ENCODE measurements at places on chromosomes 1 and 21.

DNA sequence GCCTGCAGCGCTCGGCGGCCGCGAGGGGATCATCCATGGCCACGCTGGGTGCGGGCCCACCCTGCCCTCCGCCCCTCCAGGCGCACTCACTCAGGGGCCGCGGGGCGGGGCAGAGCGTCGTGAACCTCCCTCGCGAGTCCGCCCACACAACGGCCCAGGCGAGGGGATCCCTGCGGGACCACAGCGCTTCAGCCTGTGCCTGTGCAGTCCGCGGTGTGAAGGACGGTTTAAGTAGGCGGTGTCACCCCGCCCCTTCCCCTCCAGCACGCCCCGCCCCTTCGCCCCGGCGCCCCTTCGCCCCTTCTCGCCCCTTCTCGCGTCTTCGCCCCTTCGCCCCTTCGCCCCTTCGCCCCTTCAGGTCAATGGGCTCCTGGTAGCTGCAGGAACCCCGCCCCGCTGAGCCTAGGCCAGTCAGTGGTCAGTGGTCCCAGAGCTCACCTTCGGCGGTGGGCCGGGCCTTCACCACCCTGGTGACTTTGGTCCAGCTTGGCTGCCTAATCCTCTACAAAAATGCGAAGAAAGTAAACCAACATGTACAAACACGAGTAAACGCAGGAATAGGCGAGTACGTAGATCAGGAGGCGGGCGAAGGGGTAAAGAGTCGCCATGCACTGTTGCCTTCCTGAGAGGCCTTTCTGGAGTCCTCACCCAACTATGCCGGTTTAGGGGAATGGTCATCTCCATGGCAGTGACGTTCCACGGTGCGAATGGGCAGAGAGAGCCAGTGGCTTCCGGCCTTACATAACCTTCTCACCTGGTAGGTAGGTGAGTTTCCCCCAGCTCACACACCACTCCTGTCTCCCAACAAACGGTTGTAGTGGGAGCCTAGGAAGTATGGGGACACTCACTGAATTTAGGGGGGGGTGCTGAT, 19.6 kb upstream of the DMRTB1 start:
- DNase-seq, result no peak

DNA sequence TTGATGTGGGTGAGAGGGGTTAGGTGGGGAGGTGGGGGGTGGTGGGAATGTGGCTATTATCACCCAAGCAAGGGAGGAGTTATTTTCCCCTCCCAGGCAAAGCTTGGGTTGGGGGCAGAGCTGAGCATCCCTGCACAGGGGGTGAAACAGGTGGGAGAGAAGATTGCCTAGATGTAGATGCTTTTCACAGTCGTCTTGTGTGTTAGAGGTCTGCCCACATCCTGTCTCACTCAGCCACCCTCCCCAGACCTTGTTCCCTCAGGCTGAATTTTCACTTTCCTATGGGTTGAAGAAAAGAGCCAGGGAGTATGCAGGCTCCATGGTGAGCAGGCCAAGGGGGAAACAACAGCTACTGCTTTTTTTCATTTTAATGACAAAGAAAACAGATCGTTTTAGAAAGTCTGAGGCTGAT, 223.5 kb downstream of the KIF26B start:
- DNase-seq, result no peak

DNA sequence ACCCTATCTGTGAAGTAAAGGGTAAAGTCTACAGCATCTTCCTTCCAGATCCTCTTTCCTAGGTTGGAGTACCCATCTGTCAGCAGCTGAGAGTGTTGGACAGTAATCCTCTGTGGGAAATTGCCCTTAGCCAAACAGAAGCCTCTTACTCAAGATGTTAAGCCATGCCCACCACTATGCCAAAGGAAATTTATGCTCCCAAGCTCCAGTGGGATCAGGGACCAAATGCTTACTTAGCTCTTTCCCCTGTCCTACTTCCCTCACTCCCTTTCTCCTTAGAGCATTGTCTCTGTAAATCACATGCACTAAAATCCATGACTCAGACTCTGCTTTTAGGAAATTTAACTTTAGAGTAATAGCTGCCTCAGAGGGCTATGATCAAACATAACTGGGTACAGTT, 254.0 kb downstream of the BRINP2 start:
- DNase-seq, result no peak

DNA sequence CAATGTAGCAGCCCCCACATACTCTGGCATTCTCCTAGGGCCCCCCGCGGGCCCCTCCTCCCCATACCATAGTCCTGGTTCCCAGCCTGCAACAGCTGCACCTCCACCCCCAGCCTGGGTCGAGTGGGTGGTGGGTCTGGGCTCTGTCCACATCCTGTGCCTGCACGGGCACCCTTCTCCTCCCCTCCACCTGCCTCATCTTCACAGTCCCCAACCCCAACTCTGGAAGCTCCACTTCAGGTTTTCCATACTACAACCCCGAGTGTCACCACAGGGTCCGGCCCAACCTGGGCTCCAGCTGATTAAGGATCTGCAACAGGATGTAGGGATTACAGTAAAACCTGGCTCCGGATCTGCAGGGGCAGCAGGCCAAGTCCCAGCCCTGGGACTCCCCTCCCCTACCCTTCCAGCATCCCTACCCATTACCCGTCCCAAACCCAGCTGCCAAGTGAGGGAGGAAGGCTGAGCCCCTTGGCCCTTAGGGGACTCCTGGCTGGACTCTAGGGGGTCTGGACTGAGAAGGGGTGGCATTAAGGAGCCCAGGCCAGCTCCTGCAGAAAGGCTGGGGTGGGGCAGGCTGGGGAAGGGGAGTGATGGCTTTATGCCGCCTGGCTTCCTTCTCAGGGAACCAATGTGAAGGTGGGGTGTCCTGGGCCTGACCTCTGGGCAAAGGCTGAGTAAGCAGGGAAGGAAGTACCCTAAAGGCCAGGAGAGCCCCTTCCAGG, 116.8 kb downstream of the CASZ1 start:
- no peak for DNase-seq

DNA sequence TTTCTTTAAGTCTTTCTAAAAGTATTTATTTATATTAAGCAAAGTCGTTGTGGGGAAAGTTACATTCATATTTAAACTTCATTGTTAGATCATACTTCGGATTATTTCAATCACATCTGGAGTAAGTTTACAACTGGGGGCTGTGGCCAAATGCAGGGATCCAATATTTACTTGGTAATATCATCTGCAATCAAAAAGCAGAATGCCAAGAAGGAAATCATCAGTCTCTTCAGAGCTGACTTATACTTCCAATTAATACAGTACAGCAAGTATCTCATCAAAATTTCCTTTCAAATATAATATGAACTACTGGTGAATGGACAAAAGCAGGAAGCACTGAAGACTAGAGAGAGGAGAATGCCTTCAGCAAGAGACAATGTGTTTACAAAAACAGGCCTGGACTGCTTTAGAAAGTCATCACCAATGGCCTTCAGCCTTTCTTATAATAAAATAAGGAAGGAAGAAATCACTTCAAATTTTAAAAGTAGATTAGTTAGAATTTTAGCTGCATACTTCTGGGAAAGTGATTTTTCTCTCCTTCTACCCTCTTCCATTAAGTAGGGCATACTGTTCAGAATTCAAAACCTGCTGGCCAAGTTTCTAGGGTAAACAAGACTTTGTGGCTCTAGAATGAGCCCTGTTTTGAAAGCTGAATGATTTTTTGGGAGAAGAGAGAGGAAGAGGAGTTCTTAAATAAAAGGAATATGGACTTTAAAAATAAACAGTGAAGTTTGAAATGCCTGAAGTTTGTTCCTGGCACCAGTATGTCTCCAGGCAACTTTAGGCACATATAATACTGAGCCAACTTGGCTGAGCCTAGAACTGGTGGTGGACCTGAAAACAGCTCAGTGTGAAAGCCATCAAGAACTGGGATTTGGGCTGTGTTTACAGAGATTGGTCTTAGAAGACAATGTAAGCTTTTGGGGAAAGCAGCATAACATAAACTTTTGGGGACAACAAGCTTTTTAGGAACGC, 22.2 kb upstream of the MYOC start:
- DNase-seq, result no peak

DNA sequence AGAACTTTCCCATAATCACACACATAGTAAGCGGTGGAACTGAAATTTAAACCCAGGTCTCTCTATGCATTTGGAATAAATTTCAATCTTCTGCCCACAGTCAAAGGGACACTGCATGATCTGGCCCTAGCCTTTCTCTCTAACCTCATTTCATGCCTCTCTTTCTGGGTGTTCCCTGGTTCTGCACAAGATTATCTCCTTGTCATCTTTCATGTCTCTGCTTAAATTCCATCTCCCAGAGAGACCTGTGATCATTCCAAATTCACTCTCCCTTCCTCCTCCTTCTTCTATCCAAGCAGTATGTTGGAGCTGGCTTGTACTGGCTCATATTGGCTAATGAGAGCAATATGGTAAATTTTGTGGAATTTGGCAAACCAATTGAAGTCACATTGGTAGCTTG, 22.2 kb downstream of the ETV3L start:
- no peak for DNase-seq

DNA sequence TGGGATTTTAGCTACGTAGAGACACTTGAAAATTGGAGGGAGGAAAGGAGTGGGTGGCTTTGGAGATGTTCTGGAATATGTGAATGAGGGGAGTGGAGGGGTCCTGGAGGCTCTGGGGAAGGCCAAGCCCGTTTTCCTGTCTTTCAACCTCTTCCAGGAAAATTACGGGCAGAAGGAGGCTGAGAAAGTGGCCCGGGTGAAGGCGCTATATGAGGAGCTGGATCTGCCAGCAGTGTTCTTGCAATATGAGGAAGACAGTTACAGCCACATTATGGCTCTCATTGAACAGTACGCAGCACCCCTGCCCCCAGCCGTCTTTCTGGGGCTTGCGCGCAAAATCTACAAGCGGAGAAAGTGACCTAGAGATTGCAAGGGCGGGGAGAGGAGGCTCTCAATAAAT, 442 bp upstream of the RUSC1 start:
- DNase-seq, result no peak

- DNase-seq, result no peak
Measured at GRCh38 chr1:20634594-20635084, 1.4 kb downstream of the PINK1 start.

- DNase-seq, result no peak
Measured at GRCh38 chr1:156806512-156807440, 9.9 kb downstream of the SH2D2A start.

DNA sequence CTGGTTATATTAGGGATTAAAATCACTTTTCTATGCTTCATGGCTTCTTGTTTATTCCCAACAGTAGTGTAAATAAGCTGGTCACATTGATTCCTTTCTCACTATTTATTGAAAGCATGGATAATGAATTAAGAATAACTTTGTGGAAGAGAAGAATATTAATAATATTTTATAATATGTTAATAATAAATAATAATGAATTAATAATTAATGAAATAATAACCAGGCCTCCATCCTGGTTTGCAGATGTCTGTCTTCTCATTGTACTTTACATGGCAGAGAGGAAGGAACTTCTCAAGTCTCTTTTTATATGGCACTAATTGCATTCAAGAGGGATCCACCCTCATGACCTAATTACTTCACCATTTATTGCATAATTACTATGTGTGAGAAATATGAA, 473.5 kb downstream of the PTPRC start:
- DNase-seq, result no peak

- no peak for DNase-seq
Measured at GRCh38 chr1:201140941-201141260, 13.4 kb downstream of the TMEM9 start.

DNA sequence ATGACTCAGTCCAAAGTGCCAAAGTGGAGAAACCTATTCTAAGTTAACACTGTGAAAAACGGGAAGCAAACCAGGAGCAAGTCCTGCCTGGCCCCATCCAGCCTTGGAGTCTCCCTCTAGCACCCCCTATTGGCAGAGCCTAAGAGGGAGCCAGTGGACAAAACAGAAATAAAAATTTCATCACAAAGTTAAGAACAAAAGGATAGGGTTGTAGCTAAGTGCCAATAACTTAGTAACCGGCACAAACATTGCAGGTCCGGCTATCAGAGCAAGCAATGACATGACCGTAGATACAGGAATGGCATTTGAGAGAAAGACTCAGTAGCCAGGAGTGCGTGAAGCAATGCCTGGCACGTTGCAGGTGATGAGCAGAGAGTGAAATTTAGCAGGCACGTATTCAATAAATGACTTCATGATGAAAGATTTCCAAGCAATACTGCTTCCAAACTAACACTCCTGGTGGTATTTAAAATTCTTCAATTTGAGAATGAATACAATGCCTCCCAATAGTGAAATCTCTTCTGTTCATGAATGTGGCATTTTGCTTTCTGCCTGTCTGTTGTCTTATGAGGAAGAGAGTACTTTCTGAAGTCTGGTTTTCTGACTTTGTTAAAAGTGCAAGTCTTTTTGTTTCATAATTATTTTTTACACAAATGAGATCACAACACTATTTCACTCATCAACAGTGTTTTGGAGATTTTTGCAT, 391.0 kb downstream of the OMA1 start:
- no peak for DNase-seq

DNA sequence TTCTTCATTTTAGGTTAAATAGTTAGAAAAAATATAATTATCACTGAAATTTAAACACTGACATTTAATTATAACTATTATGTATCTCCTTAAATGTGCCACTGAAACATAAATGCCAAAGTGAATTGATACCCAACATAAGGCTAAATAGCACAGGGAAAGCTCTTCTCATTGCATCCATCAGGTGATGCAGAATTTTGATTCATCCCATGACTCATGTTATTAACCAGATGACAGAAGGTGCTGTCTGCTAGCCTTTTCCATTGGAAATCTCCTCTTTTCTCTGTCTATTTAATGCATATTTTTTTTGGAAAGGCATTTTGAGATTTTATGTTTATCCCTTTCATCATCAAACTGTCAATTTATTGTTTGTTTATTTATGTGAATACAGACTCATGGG, 136.8 kb downstream of the KCNK2 start:
- no peak for DNase-seq

DNA sequence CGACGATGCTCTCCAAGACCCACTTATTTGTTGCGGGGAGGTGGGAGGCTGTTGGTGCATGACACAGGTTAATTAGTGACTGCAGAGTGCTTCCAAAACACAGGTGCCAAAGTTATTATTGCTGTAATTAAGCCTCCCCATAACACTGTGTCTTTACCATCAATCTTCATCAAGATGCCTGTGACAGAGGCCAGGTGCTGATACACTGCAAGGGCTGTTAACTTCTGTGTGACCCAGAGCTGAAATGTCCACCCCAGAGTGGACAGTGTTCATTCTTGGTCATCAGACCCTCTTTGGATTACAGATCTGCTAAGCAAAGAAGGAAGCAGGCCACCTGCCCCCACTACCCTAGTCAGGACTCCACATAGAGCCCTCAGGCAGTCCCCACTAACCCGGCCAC, 55.5 kb downstream of the CAPN8 start:
- no peak for DNase-seq
